HS-27A (cell line): ENCODE measurements at places on chromosomes 4 and X.

GRCh38 chr4:18938343-18939099, 917.0 kb upstream of the LCORL start:
- DNase-seq, result no peak

GRCh38 chr4:157389741-157390140, 169.2 kb downstream of the GRIA2 start:
- no peak for DNase-seq

DNA sequence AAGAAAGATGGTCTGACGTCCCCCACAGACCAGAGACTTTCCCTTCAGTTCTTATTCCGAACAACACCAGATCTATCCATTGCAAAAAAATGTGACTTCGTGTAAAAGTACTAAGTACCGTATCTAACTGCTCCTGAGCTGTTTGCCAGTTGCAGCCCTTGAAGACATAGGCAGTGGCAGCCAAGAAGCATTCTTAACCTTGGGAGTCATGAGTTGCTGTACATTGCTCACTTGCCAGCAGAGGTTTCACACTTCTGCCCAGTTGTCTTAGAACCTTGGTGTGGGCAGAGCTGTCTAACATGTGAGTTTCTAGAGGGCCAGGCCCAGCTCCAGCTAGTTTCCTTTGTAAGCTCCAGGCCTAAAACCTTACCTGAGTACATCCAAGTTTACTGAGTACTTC, 10.5 kb upstream of the CHRDL1 start:
- no peak for DNase-seq

- no peak for DNase-seq
Measured at GRCh38 chrX:131633285-131633917, 89.5 kb downstream of the OR13H1 start.

- no peak for DNase-seq
Measured at GRCh38 chrX:137362583-137362982, 203.3 kb upstream of the ZIC3 start.

DNA sequence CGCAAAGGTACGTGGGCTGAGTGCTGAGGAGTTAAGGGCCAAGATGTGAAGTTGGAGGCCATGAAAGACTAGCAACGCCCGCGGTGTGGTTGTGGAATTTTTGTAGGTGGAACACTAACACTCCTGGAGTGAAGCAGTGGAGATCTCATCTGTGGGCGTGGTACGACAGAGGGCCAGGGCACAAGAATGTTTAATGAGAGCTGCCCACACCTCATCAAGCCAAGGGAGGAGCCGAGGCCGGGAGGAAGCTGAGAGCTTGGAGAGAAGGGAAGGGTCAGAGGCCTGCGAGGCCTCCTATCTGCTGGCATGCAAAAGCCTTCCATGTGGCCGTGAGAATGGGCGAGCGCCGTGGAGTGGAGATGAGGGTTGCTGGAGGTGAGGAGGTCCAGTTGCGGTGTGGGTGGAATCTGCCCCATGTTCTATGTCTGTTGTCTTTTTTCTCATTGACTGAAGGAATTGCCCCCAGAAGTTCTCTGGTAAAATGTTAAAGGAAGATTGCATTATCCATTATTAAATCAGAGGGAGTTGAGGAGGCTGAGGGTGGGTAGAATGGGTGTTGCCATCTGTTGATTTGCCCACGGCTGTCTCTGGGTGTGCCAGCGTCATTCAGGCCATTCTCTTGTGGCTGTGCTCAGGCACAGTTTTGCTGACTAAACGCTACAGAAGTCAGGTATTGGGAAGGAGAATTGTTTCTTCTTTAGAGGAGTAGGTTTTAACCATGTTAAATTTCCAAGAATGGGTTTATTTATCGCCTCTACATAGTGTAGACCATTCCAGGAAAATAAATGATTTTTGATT, 19.8 kb downstream of the SNX25 start:
- no peak for DNase-seq

DNA sequence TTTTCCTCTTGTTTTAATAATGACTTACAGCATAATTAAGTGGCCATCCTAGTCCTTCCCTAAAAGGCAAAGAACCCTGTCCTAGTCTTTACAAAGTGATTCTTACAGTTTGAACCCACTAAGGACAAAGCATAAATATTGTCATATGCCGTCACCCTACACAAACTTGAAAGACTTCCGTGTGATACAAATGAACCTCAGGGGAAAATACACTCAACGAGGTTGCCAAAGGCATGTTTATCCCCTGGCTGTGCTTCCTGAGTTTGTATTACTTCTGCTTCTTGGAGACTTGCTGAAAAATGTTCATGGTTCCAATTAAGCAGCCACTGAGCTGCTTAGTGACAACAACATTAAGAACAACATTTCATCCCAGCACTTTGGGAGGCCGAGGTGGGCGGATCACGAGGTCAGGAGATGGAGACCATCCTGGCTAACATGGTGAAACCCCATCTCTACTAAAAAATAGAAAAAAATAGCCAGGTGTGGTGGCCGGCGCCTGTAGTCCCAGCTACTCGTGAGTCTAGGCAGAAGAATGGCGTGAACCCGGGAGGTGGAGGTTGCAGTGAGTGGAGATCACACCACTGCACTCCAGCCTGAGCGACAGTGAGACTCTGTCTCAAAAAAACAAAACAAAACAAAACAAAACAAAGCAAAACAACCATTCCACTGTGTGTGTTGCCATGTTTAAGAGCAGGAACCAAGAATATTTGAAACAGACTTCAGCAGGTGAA, 16.2 kb downstream of the RASSF6 start:
- DNase-seq, result no peak

DNA sequence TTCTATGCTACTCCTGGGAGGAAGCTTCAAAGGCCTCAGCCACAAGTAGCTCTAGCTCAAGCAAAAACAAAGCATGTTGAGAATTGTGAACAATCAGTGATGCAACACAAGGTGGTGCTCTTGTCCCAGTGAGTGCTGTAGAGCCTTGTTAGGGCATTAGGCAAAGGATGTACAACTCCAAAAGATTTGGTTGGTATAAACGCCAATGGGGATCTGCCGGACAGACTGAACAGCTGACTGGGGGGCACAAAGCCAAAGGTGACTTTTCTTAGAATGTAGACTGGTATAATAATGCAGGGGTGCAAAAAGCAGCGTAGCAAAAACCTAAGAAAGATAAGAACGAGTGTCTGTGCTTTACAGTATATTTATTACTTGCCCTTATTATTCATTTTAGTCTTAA, 62.6 kb upstream of the ALB start:
- DNase-seq, result peak; percentile 7

- DNase-seq, result no peak
Measured at GRCh38 chr4:48472794-48473193, 10.3 kb upstream of the SLC10A4 start.

- DNase-seq, result peak; percentile 57
Measured at GRCh38 chr4:19987746-19988145, 264.0 kb upstream of the SLIT2 start.

DNA sequence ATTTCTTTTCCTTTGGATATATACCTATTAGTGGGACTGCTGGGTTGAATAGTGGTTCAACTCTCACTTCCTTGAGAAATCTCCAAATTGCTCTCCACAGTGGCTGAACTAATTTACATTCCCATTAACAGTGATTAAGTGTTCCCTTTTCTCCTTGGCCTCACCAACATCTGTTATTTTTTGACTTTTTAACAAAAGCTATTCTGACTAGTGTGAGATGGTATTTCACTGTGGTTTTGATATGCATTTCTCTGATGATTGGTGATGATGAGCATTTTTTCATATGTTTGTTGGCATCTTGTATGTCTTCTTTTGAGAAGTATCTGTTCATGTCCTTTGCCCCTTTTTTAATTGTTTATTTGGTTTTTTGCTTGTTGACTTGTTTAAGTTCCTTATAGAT, 413.0 kb downstream of the MAPK10 start:
- DNase-seq, result no peak
